Osteocyte (in vitro differentiated cells): ENCODE measurements at places on chromosomes 2 and 18. TPM values are rescaled to one million over a fixed set of nuclear protein-coding genes. Genes with fewer than 3 reads are reported as not detected.

ATP6V1B1 gene
- total RNA-seq = 6.3 and 6.5 TPM in 2 replicates

AUP1 gene
- total RNA-seq = 96.3 and 97.1 TPM in 2 replicates

EVX2 gene
- not detected in 2 replicates for total RNA-seq

KCNG2 gene
- total RNA-seq = not detected in 2 replicates

PTCD3 gene
- total RNA-seq = 70.9 and 71.8 TPM in 2 replicates

GPR45 gene
- not detected in 2 replicates for total RNA-seq

ANKRD53 gene
- total RNA-seq = 1.9 and 2.7 TPM in 2 replicates

PRADC1 gene
- total RNA-seq = 15.1 and 17.6 TPM in 2 replicates

SCN3A gene
- not detected in 2 replicates for total RNA-seq

DNA sequence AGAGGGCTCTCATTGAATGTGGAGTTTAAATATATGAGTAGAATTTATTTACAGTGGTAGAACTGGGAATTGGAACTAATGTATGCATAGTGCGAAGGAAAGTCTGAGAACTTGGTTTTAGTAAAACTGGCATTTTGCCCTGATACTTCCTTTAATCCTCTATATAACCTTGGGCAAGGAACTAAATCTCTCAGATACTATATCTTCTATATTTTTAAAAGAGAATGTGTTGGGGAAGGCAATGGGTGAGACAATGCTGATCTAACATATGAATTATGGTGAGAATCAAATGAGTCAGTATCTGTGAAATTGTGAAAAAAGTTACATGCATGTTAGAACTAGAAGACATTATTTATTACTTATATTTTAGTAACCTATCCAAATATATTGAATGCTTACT lies 2109.4 kb upstream of the PIK3C3 start:
- H3K36me3 ChIP-seq = no peaks in the 10 kb centered on the region
- H3K27me3 ChIP-seq = no peaks in the 10 kb centered on the region
- H3K4me1 ChIP-seq = peaks cover 41% of the 10 kb centered on the region
- H3K27ac ChIP-seq = peak overlapping the region; percentile 57
- DNase-seq = no peak

DNA sequence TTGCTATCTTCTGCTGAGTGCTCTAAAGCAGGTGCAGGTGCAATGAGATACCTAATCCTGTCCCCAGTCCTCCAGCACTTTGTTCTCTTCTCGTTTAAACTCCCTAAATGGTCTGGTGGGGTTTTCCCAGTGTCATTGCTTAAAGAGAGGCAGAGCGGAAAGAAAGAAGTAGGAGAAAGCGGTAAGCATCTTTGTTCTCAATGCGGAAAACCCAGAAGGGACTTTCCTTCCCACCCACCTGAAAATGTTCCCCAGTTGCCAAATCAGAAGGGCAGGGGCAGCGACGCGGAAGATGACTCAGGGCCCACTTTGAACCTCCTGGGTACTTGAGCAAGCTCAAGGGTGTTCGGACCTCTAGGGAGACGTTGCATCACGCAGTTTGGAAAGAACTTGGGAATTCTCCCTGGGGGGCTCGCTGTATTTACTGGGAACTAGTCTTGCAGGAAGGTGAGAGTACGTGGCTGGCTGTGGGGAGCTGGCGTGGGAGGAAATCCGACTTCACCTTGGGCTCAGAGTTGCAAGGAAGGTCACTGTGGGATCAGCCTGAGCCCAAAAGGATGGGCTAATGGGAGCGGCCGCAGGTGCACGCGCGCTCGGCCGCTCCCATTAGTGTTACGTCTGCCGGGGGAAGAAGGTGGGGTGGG lies 589 bp upstream of the SGPP2 start:
- peak overlapping the region; percentile 67 for H3K4me3 ChIP-seq
- H3K4me1 ChIP-seq = peaks cover 11% of the 10 kb centered on the region
- H3K36me3 ChIP-seq = no peaks in the 10 kb centered on the region
- H3K27me3 ChIP-seq = peaks cover 60% of the 10 kb centered on the region

DNA sequence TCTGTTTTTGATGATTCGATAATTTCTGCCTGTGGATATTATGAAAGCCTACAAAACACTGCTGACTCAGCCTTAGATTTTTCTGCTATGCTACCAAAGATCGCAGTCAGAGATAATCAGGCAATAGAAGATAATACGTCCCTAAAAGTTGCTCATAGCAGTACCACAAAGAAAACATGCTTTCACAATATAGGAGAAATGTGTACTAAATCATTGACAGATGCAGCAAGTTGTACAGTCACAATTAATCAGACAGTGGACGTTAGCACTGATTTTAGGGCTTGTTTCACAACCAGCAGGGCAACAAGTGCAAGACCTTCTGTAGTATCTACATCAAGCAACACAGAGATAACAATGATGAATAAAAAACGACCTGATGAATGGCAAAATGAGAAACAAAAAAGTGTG lies 19.5 kb downstream of the RBM44 start:
- no peaks in the 10 kb centered on the region for H3K36me3 ChIP-seq
- H3K27ac ChIP-seq = peak overlapping the region; percentile 1
- H3K4me3 ChIP-seq = no peak overlapping the region
- peaks cover 4% of the 10 kb centered on the region for H3K27me3 ChIP-seq

DNA sequence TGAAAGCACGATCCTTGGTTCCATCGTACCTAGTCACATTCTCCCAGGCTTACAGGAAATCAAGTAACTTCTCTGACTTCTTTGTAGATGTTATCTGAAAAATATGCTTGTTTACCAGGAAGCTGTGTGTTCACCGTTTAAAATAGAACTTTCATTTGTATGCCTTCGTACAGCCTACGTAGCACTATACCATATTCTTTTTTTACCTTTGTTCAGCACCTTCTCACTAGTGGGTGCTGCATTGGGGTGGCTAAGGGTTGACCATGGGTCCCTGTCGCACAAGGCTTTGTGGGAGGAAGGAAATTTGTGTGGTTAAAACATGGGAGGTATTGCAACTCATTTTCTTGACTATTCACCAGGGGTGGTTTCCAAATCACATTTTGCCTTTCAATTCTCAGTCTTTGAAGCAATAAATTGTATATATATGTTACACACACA lies 16.6 kb downstream of the MALT1 start:
- H3K27ac ChIP-seq = no peak overlapping the region
- no peak for DNase-seq
- H3K4me1 ChIP-seq = peaks cover 5% of the 10 kb centered on the region
- H3K4me3 ChIP-seq = no peak overlapping the region
- no peaks in the 10 kb centered on the region for H3K27me3 ChIP-seq

DNA sequence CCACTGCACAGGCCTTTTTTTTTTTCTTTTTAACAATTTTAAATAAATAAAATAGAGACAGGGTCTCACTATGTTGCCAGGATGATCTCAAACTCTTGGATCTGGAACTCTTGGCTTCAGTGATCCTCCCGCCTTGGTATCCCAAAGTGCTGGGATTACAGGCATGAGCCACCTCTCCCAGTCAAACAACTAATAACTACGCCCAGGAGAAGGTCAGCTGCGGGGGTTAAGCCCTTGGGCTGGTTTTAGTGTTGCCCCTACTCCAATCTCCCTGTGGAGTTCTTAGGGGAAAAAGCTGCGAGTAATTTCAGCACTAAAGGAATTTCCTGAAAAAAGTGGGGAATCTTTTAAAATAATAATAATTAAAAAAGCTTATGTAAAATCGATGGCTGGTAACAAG lies 96.4 kb upstream of the XPO1 start:
- H3K27ac ChIP-seq = peak overlapping the region; percentile 50
- peaks cover 32% of the 10 kb centered on the region for H3K4me1 ChIP-seq
- H3K4me3 ChIP-seq = no peak overlapping the region
- H3K27me3 ChIP-seq = no peaks in the 10 kb centered on the region
- DNase-seq = no peak
- no peaks in the 10 kb centered on the region for H3K36me3 ChIP-seq

GRCh38 chr18:12639990-12640880 lies 17.7 kb downstream of the SPIRE1 start:
- H3K4me1 ChIP-seq = peaks cover 63% of the 10 kb centered on the region
- H3K36me3 ChIP-seq = no peaks in the 10 kb centered on the region
- H3K27me3 ChIP-seq = no peaks in the 10 kb centered on the region
- peak overlapping the region; percentile 96 for H3K27ac ChIP-seq
- peak overlapping the region; percentile 50 for H3K4me3 ChIP-seq
- DNase-seq = no peak

- DNase-seq = no peak
- H3K27ac ChIP-seq = no peak overlapping the region
These were observed 46.3 kb downstream of the QPCT start for GRCh38 chr2:37390777-37391176.

- H3K27me3 ChIP-seq = no peaks in the 10 kb centered on the region
- H3K36me3 ChIP-seq = no peaks in the 10 kb centered on the region
- no peak for DNase-seq
- no peaks in the 10 kb centered on the region for H3K4me1 ChIP-seq
These were observed 973.7 kb upstream of the POU3F3 start for GRCh38 chr2:103880081-103880834.

- DNase-seq = no peak
- no peaks in the 10 kb centered on the region for H3K36me3 ChIP-seq
- H3K4me3 ChIP-seq = no peak overlapping the region
These were observed 1014.3 kb upstream of the CDH2 start for GRCh38 chr18:29191263-29191662.

DNA sequence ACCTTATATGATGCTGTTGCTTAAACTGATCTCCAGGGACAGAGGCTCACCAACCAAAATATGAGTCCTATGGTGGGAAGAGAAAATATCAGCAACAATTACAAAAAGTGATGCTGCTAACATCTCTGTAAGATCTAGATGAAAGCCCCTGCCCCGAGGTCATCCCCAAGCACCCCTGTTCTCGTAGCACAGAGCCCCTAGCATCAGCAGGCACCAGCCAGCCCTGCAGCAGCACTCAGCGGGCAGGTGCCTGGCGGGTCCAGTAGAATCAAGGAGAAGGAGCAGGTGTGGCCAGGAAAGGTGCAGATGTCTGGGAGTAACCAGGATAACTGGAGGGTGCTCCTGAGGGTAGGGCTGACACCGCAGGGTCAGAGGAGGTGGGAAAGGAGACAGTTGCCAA lies 474.2 kb upstream of the MYT1L start:
- no peak overlapping the region for H3K4me3 ChIP-seq
- H3K36me3 ChIP-seq = no peaks in the 10 kb centered on the region
- DNase-seq = no peak

- H3K27ac ChIP-seq = no peak overlapping the region
- no peaks in the 10 kb centered on the region for H3K27me3 ChIP-seq
- H3K4me3 ChIP-seq = no peak overlapping the region
These were observed 317.5 kb downstream of the TMX3 start for GRCh38 chr18:68397241-68398035.

- no peaks in the 10 kb centered on the region for H3K27me3 ChIP-seq
- peaks cover 71% of the 10 kb centered on the region for H3K4me1 ChIP-seq
- peaks cover 4% of the 10 kb centered on the region for H3K36me3 ChIP-seq
- peak overlapping the region; percentile 87 for H3K27ac ChIP-seq
- no peak for DNase-seq
- no peak overlapping the region for H3K4me3 ChIP-seq
These were observed 118.6 kb upstream of the EML6 start for GRCh38 chr2:54604871-54605270.

DNA sequence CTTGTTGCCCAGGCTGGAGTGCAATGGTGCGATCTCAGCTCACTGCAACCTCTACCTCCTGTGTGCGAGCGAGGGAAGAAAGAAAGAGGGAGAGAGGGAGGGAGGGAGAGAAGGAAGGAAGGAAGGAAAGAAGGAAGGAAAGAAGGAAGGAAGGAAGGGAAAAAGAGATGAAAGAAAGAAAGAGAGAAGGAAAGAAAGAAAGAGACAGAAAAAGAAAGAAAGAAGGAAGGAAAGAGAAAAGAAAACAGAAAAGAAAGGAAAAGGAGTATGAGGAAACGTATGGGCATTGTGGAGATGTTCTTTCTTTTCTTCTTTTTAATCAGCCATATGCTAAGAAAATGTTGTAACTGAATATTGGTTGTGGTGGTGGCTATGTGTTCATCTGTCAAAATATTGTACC lies 16.5 kb downstream of the CLK1 start:
- no peak overlapping the region for H3K4me3 ChIP-seq
- DNase-seq = no peak
- H3K4me1 ChIP-seq = no peaks in the 10 kb centered on the region
- H3K27me3 ChIP-seq = no peaks in the 10 kb centered on the region
- peaks cover 23% of the 10 kb centered on the region for H3K36me3 ChIP-seq

GRCh38 chr2:25698752-25699151 lies 25.4 kb upstream of the DTNB start:
- H3K27me3 ChIP-seq = no peaks in the 10 kb centered on the region
- no peak overlapping the region for H3K4me3 ChIP-seq
- no peaks in the 10 kb centered on the region for H3K36me3 ChIP-seq
- H3K4me1 ChIP-seq = peaks cover 2% of the 10 kb centered on the region
- no peak overlapping the region for H3K27ac ChIP-seq

- H3K4me1 ChIP-seq = no peaks in the 10 kb centered on the region
- no peaks in the 10 kb centered on the region for H3K36me3 ChIP-seq
- H3K4me3 ChIP-seq = no peak overlapping the region
- no peak overlapping the region for H3K27ac ChIP-seq
These were observed 39.3 kb upstream of the ID2 start for GRCh38 chr2:8642366-8643068.
